ENCODE measurements at places on chromosomes 1 and 21.

DNA sequence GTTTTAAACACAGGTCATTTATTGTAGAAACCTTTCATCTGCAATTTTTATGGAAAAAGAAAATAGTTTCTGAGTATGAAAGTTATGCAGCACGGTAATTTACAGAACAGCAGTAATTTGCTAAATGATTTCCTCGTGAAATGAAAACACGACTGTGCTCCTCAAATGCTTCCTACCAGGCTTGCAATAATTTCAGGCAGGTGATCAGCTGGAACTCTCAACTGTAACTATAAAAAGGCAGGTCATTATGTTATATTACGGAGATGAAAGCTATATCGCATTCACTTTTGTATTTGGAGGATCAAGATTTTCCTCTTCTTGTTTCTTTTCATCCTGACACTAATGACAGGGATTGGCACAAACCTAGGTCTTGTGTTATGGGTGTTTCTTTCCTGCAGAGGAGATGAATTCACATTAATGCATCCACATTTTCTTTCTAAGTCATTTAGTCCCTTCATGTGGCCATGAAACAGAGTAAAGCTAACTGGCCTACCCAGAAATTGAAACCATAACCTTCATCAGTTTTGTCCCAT is 57.4 kb downstream of the SAMSN1 start:
- DNase-seq: no peak

DNA sequence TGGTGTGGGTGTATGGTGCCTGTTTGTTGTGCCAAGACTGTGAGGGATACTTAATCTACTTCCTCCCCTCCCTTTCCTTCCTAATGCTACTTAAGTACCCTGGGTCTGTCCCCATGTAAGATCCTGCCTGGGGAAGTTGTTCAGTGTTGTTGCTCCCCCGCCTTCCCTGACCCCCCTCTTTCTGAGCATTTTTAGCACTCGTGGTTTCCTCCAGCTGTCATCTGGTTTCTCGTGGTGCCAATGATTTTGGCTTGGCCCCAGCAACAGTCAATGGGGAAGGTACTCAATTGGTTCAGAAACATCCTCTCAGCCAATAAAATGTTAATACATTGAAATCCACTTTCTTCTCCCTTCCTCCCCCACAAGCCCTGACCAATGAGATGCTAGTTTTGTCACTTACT is 8.0 kb upstream of the B4GALT3 start:
- peak; percentile 78 for DNase-seq

GRCh38 chr1:228204958-228205357 is 2.9 kb upstream of the OBSCN start:
- peak; percentile 27 for DNase-seq

DNA sequence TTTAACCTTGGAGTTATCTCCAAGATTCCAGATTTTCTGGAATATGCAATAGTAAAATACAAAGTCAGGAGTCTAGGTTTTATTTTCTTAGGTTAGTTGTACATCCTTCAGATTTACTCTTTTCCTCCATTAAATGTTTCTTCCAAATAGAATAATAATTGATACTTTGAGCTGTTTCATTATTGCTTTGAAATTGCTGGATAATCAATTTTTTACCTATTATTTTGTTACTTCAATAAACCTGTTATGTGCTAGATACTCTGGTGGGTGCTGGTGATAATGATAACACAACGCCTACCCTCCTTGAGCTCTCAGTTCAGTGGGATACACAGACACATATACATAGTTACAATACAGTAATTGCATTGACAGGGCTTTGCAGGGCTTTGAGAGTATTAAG is 79.4 kb downstream of the GPR161 start:
- DNase-seq: no peak

GRCh38 chr1:228475812-228476211 is 11.4 kb upstream of the RNF187 start:
- DNase-seq: no peak

- DNase-seq: no peak
Observed at GRCh38 chr1:226902601-226903000, 32.2 kb downstream of the PSEN2 start.

- DNase-seq: peak; percentile 20
Observed at GRCh38 chr1:244710474-244711062, 57.6 kb downstream of the DESI2 start.

- no peak for DNase-seq
Observed at GRCh38 chr1:23774174-23774880, 3.9 kb upstream of the PITHD1 start.

DNA sequence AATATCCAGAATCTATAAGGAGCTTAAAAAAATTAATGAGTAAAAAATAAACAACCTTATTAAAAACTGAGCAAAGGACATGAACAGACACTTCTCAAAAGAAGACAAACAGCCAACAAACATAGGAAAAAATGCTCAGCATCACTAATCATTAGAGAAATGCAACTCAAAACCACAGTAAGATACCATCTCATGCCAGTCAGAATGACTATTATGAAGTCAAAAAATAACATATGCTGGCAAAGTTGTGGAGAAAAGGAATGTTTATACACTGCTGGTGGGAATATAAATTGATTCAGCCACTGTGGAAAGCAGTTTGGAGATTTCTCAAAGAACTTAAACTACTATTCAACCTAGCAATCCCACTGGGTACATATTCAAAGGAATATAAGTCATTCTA is 25.3 kb downstream of the PIGK start:
- DNase-seq: no peak

DNA sequence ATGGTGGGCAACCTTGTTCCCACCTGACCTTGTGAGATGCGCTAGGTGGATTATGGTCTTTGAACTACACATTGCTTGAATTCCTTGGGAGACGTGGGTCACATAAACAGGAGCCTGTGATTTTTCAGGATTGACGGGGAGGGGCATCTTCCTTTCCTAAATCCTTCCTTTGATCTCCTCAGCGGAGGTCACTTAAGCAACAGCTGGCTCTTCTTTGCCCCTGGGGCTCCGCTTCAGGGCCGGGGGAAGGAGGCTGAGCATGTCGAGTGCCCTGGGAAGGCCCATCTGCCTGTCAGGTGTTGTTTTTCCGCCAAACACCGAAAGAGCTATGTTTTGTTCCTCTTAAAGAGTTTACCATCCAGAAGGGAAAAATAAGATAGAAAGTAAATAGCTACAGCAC is 40.6 kb downstream of the KIF26B start:
- DNase-seq: no peak

DNA sequence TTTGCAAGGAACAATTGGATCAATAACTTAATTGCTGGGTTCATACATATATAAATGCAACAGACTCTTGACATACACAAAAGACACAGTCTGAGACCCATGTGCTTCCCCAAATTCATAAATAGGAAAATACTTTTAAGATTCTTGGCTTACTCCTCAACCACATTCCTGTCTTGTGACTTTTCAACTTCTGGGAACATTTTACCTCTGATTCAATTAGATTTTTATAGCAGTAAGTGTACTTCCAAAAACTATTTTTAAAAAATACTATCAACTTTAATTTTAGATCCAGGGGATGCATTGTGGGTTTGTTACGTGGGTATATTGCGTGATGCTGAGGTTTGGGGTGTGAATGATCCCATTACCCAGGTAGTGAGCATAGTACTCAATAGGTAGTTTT is 406.7 kb downstream of the RPS6KC1 start:
- no peak for DNase-seq

GRCh38 chr1:57799490-57800115 is 375.7 kb upstream of the DAB1 start:
- DNase-seq: no peak

DNA sequence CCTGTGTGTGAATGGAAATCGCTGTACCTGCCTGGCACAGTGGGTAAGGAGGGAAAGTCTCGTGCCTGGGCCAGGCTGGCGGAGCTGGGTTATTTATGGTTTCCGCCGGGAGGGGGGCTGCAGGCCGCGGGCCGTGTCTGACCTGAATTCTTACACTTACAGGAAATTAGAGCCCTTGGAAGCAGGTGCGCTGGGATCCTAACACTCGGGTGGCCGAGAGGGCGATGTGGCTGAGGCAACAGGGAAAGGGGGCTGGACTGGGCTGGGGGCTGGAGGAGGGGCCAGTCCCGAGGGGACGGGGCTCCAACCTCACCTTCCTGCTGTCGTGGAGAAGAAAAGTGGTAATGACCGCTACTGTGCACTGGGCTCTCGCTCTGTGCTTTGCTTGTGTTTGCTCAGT is 109.4 kb upstream of the WNT4 start:
- DNase-seq: no peak

DNA sequence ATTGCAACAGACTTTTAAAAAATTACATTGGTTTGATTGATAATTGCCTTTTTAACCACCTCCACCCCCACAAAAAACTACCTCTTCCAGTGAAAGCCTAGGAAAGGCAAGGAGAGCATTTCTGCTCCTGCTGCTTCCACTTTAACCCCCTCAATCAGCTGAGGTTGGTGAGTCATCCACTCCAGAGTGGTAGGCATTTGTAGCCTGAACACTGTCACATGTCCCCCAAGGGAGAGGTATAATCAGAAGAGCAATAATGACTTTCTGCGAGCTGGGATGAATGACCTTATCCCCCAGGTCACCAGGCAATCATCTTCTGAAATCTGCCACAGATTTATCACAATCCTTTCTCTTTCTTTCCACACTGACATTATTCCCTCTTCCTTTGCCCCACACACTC is 126.6 kb upstream of the CAMK1G start:
- no peak for DNase-seq

DNA sequence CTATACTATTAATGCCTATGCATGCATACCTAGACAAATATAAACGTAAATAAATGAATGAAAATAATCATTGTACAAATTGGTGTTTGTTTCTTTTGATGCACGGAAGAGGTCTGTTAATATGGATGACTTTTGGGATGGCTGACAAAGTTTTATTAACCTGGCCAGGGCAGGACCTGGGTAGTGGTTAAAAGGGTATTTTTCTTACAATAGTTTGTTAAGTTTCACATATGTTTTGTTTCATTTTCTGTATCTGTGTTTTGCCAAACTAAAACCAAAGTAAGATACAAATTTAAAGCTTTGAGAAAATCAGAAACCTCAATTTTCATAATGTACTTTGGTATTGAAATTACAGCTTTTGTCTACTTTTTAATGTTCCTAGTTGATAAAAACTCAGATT is 222.7 kb upstream of the OLFM3 start:
- no peak for DNase-seq

- DNase-seq: peak; percentile 40
Observed at GRCh38 chr1:24932284-24932683, 2.2 kb upstream of the RUNX3 start.

DNA sequence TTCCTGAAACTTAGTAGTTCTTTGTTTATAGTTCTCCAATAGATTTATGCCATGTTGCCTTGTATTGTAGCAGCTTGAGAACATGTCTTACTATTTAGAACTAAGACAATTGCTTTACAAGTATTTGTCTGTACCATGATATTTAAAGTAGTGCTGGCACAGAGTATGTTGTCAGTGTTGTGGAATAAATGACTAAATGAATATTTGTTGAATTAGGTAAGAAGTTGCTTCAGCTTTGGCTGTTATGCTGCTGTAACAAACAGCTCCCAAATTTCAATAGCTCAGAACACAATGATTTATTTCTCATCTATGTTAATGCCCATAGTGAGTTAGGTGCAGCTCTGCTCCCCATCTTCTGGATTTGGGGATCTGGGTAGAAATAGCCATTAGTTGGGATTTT is 90.2 kb upstream of the VCAM1 start:
- DNase-seq: no peak

GRCh38 chr1:191634801-191635508 is 523.3 kb upstream of the RGS18 start:
- DNase-seq: no peak

DNA sequence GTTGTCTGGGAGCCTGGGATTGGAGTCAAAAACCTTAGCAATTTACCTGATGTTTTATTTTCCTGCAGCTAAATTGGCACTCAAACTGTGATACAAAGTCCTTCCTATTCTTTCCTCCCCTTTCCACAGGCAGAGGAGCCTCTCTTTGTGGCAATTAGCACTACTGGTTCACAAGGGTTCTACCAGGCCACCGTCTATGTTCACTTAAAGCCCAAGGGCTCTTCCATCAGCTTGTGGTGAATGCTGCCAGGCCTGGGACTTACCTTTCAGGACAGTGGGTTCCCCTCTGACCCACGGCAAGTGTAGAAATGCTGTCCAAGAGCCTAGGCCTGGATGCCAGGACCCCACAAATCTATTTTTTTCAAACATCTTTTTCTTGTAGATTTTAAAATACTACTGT is 251.9 kb upstream of the B3GALT2 start:
- DNase-seq: no peak

DNA sequence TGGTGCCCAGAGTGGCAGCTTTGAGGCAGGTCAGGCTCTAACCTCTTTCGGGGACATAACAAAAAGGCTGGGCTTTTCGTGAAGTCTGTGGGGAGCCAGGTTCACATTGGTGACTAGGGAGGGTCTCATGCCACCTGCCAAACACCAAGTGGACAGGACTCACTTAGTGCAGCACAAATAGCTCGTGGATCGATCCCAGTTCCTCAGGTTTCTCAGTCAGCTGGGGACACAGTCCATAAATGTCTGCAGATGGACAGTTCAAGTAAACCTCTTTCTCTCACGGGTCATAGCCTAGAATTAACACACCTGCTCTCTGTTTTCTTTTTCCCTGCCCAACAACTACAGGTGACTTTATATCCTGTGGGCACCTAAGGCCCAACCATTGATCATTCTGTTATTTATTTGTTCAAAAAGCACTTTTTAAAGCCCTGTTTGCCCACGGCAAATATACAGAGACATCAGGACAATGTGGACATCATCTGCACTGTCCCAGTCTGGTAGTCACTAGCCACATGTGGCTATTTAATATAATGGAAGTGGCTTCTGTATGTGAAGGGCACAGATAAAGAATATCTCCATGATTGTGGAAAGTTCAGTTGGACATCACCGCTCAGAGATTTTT is 53.5 kb downstream of the CAPN2 start:
- DNase-seq: no peak

- DNase-seq: no peak
Observed at GRCh38 chr1:85697895-85698294, 10.3 kb downstream of the ZNHIT6 start.

- DNase-seq: no peak
Observed at GRCh38 chr21:14995695-14996490, 68.9 kb downstream of the NRIP1 start.

DNA sequence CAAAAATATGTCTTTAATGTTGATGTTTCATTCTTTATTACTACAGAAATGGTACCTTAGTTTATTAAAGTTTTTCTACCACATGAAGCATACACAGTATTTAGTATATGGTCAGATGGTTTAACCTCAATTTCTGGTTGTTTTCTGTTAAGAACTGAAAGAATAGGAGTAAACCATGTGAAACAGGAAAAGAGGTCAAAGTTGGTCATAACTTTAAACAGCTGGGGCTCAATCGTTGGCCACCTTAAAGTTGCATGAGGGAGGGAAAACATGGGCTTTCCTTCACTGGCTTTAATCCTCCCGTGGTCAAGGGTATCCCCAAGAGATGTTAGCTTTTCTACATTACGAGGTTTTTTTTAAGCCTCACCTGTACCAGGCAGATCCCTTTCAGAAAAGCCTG is 483.3 kb upstream of the ADAMTS5 start:
- no peak for DNase-seq

GRCh38 chr1:117001254-117001927 is at the start of gene CD101:
TSS of gene CD101 (plus strand) at chr1:117001760. CDS start at chr1:117001818, 58 bp downstream.
- DNase-seq: no peak

- no peak for DNase-seq
Observed at GRCh38 chr1:64848803-64849202, 103.9 kb downstream of the RAVER2 start.

Measured in foreskin fibroblast (primary cell).